ENCODE measurements at places on chromosomes 6 and 20.

- DNase-seq, result no peak
Observed at GRCh38 chr20:1909097-1909496, 13.9 kb downstream of the SIRPA start.

GRCh38 chr20:19077370-19078220, 134.8 kb upstream of the SLC24A3 start:
- DNase-seq, result no peak

GRCh38 chr20:25315418-25316210, 67.7 kb downstream of the PYGB start:
- DNase-seq, result no peak

DNA sequence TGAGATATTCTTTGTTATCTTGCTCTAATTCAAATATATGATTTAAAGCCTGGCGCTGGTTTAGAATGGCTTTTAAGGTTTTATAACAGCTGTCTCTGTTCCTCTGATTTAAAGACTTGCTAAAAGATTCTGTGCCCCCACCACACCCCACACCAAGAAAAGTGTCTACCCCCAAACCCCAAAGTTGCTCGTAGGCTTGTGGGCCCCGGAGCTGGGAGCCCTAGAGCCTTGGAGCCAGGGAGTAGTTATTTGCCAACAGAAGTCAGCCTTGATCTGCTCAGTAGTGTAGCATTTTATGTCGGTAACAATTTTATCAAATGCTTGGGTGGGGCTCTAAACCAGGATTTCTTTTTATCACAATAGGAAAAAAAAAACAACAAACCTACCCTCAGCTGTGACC, 105.2 kb upstream of the TRAF3IP2 start:
- no peak for DNase-seq

DNA sequence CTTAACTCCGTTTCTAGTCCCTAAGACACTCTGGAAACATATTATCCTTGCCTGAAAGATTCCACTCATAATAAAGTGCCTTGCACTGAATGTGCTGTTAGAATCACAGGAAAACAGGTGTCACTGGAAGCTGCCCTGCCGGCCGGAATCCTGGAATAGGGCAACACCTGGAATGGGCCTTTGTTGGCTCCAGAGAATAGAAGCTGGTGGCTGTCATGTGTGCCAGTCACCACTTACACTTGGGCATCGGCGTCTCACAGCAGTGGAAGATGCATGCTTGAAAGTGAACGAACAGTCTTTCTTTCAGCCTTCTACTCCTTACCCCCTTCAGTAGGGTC, 90.8 kb upstream of the AFDN start:
- DNase-seq, result no peak

GRCh38 chr6:150529646-150530045, 70.0 kb upstream of the PLEKHG1 start:
- no peak for DNase-seq

- DNase-seq, result no peak
Observed at GRCh38 chr6:46637145-46637544, 15.5 kb downstream of the CYP39A1 start.

DNA sequence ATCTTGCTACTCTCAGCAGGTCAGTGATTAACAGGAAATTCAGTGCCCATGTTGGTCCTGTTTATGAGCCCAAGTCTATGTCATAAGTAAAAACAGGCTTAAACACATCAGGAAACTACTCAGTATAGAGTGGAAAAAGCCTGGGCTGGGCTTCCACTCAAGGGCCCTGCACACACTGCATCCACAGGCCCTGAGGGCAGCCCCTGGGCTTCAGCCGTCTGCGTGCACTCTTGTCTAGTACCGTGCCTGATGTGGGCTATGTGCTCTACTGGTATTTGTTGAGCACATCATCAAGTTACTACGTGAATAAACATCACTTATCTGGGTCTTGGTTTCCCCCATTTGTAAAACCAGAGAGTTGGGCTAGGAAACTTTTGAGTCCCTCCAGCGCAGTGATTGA, 135.2 kb downstream of the PACRG start:
- no peak for DNase-seq

- DNase-seq, result peak; percentile 94
Observed at GRCh38 chr6:89829472-89830169, at the start of gene CASP8AP2. CASP8AP2 (plus strand) TSS chr6:89829880.

GRCh38 chr20:42046371-42047085, 428.4 kb upstream of the CHD6 start:
- no peak for DNase-seq

DNA sequence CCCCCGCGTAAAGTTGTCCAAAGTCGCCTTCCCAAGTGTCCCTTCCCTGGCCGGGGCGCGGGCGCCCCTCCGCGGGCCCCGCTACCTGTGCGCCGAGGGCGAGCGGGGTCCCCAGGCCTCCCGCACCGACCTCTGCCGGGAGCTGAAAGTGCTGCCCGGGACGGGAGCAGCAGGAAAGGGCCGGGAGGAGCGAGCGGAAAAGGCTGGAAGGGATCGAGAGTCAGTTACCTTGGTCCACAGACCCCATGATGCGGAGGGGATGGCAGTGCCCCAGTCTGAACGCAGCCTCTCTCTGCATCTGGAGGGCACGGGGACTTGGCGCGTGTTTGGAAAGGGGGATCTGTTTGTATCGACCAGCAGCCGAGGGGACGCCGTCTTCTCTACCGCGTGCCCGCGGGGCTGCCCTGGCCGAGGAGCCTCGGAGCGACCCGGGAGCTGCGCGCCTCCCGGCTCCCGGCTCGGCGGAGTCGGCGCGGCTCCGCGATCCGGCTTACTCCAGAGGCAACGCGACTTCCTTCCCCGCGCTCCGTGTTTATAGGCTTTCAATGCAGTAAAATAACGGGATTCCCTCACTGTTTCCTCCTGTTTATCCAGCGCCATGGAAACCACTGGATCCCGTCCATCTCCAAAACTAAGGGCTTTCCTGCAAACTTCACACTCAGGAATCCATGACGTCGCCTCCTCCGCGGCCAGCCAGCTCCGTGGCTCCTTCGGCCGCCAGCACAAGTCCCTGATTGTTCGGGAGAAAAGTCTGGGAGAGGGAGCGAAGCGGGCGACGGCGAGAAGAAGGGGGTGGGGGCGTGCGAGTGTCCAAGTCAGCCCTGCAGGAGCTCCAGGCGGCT, 20.0 kb upstream of the NFATC2 start:
- DNase-seq, result peak; percentile 11

DNA sequence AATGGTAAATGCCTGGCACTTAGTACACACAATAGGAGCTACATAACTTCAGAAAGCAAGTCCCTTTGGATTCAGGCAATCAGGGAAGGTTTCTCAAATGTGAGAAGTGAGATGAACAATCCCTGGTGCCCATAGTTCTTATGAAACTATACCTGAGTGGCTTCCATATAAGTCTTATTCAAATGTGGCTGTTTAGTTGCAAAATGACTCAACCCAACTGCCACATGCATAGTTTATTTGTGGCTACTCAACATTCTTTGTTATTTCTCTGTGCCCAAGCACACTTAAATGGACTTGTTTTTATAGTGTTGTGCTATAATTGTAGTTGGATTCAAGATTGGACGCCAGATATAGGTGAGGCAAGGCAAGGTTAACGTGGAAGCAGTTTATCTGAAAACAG, 93.7 kb upstream of the ATXN1 start:
- DNase-seq, result no peak

DNA sequence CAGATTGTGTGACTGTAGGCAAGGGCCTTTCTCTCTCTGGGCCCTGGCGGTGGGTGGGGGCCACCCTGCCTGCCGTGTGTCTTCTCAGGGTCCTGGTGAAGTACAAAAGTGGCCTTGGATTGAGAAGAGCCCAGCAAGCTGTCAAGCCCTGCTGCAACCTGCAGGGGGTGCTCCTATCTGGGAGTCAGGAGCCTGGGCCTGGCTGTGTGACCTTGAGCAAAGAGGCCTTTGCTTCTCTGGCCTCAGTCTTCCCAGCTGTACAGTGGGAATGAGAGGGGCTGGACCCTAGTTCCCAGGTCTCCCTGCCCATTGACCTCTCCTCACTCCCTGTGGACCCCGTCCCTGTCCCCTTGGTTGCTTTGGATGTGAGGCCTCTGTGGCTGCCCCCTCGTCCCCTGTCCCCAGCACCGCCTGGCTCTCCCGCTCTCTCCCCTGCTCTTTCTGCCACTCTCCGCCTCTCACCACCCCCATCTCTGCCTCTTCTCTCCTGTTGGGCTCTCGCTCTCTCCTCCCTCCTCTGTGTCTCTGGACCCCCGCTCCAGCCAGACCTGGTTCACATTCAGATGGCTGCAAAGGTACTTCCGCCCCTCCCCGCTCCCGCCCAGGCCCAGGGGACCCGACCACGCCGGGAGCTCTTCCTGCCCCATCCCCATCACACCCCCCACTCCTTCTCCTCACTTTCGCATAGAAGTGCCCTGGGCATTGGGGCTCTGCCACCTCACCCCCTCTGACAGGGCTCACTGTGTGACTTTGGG, 46.7 kb downstream of the SRC start:
- no peak for DNase-seq

DNA sequence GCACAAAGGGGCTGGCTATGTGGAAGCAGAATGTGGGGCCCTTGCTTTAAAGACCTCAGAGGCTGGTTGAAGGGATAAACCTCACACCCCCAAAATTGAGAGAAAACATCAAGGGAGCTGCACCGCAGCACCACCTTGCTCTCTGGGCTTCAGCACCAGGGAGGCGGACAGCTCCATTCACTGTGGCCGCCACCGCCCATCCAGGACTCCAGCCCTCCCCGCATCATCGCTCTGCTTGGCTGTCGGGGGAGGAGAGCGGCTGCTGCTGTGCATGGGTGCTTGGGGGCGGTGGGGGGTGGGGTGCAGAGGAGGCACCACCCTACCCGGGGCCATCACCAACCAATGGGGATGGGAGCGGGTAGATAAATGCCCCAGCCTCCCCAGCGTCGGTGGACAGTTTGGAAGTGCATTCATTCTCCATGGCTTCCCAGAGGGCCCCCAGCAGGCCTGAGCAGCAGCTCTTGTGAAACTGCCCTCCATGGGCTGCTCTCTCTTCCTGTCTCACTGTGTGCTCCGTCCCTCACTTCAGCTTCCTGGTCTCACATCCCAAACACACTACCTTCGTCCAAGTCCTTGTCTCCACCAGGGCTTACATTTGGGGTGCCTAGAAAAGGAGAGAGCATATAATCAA, 75.7 kb upstream of the BHLHE23 start:
- no peak for DNase-seq

- no peak for DNase-seq
Observed at GRCh38 chr6:71199736-71200135, 88.9 kb upstream of the OGFRL1 start.

- no peak for DNase-seq
Observed at GRCh38 chr20:11906626-11907480, 10.8 kb upstream of the BTBD3 start.

- DNase-seq, result no peak
Observed at GRCh38 chr6:28948782-28949486, 25.1 kb upstream of the TRIM27 start.

GRCh38 chr6:46743425-46744158, 3.1 kb upstream of the ANKRD66 start:
- no peak for DNase-seq

GRCh38 chr6:3750317-3751076, 1.0 kb downstream of the PXDC1 start:
- no peak for DNase-seq

DNA sequence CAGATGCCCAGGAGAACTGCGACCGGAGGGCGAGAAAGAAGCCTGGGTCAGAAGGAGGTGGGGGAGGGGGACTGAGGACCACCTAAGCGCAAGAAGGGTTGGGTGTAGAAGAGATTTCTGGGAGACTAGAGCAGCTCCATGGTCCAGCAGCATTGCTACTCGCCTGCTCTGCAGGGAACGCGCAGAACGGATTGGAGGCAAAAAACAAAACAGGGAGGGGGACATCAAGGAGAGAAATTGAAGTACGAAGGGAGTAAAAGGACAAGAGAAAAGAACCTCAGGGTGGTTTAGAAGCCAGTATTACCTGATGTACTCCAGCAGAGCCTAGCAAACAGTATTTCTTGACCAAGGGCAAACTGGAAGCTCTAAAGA, 537 bp upstream of the GABBR1 start:
- DNase-seq, result no peak

- no peak for DNase-seq
Observed at GRCh38 chr6:123321020-123321419, 315.7 kb downstream of the TRDN start.

- DNase-seq, result no peak
Observed at GRCh38 chr20:37096415-37097041, 731 bp upstream of the RBL1 start.

DNA sequence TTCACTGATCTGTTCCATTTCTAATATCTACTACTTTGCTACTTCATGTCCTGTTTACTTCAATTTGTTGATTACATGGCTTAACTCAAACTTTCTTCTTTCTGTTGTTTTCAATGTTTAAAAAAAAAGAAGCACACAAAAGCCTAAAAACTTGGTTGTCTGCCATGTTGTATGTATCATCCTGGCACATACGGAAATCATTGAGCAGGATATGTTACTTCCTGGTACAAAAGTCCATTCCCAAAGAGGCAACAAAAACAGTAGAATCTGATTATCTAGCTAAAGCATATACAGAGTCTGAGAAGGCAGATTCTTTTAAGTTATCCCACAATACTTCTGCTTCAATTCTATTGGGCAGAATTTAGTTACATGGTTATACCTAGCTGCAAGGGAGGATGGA, 14.5 kb upstream of the COL12A1 start:
- no peak for DNase-seq

DNA sequence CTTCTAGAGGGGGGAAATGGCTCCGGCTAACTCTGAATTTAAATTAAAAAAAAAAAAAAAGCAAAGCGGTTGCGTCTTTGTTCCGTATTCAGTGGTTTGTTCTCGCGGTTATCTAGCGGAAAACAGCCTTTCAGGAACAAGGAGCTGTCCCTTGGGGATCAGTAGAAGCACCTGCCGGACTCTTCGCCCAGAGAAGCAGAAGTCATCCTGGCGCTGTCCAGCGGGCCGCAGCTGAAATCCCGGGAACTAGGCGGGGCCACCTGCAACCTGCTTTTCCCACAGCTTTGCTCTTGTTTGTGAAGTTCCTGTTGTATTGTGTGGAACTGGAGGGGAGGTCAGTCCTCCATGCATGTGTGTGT, 43.9 kb upstream of the GJE1 start:
- no peak for DNase-seq

DNA sequence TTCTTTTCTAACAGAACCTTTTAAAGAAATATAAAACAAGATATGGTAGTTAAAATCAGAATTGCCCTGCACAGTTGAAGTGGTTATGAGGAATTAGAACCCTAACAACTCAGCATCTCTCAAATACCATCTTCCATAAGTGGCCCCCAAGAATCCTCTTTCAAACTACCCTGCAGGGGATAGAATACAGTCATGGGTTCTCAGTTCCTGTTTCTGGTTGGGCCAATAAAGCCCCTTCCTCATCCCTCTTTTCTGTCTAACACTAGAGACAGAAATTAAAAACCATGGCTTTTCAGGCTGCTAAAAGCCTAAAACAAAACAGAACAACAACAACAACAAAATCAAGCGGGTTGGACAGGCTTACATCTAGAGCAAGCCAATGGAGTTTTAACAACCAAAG, 6.7 kb upstream of the LCA5 start:
- DNase-seq, result no peak

GRCh38 chr6:137744877-137745276, 122.2 kb upstream of the TNFAIP3 start:
- no peak for DNase-seq

GRCh38 chr6:46606338-46606737, 46.3 kb downstream of the CYP39A1 start:
- DNase-seq, result no peak
